ENCODE measurements at places on chromosomes 16 and 17.

- no peak for DNase-seq
Observed at GRCh38 chr16:535446-536405, 8.2 kb downstream of the CAPN15 start.

DNA sequence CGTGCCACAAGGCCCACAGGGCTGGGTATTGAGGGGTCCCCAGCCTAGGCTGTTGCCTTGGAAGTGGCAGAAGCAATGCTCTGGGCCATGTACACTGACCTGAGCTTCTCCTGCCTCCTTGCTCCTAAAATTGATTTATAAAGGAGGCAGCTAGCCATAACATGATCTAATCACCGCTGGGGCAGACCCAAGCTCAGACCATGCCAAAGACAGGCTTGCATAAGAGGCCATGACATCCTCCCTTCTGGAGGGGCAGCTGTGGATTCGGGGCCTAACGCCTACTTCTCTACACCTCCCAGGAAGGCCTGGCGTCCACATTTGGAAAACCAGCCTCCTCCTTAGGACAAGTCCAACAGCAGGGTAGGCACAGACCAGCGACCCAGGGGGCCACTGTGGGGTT is 12.3 kb downstream of the HSD11B2 start:
- DNase-seq: no peak

- no peak for DNase-seq
Observed at GRCh38 chr17:81279278-81280275, 15.5 kb downstream of the SLC38A10 start.

- no peak for DNase-seq
Observed at GRCh38 chr17:28580959-28581358, 4.3 kb upstream of the ALDOC start.

DNA sequence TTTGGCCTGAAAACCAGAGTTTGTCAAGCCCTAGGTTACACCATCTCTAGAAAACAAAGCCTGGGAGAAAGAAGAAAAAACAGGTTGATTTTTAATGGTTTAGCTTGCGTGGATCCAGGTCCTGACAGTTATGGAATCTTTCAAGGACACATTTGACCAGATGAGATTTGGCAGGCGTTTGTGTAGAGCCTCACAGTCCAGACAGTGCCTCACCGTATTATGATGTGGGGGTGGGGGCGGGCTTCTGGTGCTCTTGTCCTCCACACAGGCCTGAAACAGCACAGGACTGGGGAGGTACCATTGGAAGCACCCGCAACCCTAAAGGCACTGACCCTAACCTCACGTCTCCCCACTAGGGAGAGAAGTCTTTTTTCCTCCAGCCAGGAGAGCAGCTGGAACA is 19.6 kb downstream of the MVP start:
- no peak for DNase-seq

All from NCI-H345 (cell line).